ENCODE measurements at places on chromosomes 16 and 17.

DNA sequence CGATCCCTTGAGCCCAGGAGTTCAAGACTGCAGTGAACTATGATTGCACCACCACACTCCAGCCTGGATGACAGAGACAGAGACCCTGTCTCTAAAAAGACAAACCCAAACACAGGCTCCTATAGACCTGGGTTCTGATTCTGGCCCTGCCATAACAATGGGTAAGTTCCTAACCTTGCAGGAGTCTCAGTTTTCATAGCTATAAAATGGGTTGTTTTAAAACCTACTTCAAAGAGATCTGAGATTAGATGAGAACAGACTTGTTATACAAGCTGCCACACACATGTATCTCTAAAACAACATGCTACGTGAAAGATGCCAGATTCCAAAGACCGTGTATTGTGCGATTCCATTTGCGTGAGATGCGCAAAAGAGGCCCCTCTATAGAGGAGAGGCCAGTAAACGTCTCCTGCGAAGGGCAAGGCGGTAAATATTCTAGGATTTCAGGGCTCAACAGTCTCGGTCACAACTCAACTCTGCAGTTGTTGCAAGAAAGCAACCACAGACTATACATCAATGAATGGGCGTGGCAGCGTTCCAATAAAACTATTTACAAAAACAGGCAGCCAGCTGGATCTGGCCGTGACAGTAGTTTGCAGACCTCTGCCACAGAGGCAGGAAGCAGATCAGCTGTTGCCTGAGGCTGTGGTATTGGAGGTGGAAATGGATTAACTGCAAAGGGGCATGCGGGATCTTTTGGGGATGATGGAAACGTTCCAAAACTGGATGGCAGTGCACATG lies 5.9 kb downstream of the CORO7 start:
- no peak for DNase-seq

- no peak for DNase-seq
These were observed 2.5 kb downstream of the BHLHA9 start for GRCh38 chr17:1272701-1273100.

DNA sequence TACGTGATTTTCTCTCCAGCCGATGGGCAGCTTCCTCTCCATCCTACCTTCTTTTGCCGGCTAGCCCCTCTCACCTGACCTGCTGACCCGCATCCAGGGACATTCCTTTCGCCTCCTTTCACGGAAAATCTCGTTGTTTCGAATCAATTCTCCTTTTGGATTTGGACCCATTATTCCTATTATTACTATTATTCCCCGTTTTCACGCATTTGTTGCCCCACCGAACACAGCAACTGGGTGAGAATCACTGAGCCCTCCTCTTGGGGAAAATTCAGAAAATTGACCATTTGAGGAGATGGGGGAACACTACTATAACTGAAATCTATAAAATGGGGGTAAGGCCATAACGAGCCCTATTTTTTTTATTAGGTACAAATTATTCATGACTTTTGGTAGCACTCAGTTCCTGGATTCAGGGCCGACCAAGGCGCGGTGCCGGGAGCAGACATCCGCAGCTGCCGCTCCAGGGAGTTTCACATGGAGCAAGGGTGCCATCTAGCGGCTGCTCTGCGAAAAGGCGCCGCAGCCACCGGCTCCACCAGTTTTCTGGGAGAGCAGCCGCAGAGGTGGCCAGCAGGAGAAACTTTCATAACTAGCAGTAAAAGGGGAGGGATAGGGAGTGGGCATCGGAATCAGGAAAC lies 3.3 kb upstream of the HOXB8 start:
- DNase-seq = peak; percentile 58

- DNase-seq = no peak
These were observed 218.8 kb downstream of the SNX29 start for GRCh38 chr16:12195296-12195695.

- DNase-seq = no peak
These were observed 616.9 kb upstream of the SOX9 start for GRCh38 chr17:71503710-71504465.

All from activated naive CD8-positive, alpha-beta T cell treated with anti-CD3 and anti-CD28 coated beads, Interleukin-2, amount 50 U/mL, for 16 hours (primary cell).